ENCODE measurements at places on chromosomes 7 and 10.

- H3K27ac ChIP-seq: no peak overlapping the region
- no peak overlapping the region for H3K4me3 ChIP-seq
- DNase-seq: no peak
- H3K36me3 ChIP-seq: no peaks in the 10 kb centered on the region
- no peaks in the 10 kb centered on the region for H3K4me1 ChIP-seq
- peaks cover 16% of the 10 kb centered on the region for H3K27me3 ChIP-seq
Measured at GRCh38 chr10:4541292-4541691, 284.7 kb upstream of the AKR1E2 start.

DNA sequence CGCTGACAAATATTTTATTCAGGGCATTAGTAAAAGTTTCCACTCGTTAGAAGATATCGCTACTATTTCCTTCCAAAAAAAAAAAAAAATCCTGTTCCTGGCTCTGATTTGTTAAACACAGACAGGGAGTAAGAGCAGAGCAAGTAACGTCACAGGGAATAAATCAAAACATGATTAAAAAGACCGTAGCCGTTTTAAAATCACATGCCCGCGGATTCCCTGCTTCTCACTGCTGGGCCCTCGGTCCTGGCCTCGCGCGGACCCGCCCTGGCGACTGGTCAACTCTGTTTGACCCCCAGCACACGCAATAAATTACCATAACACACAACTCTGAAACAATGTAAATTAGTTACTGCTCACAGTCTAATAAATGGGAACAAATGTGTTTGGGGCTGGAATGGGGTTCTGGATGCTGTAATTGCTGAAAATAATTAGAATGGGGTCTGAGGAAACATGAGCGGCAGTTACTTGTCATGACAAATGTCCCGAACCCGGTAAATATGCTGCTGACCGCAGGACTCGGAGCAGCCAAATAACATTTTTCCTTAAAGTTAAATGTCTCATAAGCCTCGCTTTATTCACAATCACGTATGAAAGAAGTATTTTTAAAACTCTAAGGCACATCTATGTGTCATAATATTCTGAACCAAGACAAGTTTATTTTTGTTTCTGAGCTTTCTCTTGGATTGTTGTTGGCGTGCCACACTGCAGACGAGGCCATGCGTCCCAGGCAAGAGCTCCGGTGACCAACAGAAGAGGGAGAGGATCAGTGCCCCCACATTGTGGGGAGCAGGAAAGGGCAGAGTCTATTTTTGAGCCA is 17.9 kb downstream of the EBF3 start:
- H3K4me1 ChIP-seq: no peaks in the 10 kb centered on the region
- no peak overlapping the region for H3K27ac ChIP-seq
- DNase-seq: no peak
- peaks cover 34% of the 10 kb centered on the region for H3K27me3 ChIP-seq

DNA sequence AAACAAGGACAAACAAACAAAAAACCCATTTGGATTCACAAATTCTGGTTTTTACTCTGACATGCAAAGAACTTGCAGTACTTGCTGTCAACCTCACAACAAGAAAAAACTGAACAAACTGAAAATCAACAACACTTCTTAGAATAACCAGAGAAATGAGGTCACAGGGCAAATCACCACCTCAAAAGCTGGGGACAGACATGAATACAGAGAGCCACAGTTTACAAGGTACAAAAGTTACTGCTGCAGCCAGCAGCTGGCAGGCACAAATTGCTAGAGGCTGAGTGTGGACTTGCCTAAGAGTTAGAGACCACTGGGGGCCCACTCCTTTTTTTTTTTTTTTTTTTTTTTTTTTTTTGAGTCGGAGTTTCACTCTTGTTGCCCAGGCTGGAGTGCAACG is 15.0 kb upstream of the RNF32 start:
- DNase-seq: no peak
- no peaks in the 10 kb centered on the region for H3K27me3 ChIP-seq
- H3K27ac ChIP-seq: no peak overlapping the region
- H3K4me3 ChIP-seq: no peak overlapping the region

GRCh38 chr7:26897928-26898327 is 33.5 kb upstream of the SKAP2 start:
- no peak overlapping the region for H3K27ac ChIP-seq
- no peaks in the 10 kb centered on the region for H3K4me1 ChIP-seq
- H3K36me3 ChIP-seq: peaks cover 1% of the 10 kb centered on the region
- H3K27me3 ChIP-seq: peaks cover 44% of the 10 kb centered on the region
- DNase-seq: no peak
- H3K4me3 ChIP-seq: no peak overlapping the region

DNA sequence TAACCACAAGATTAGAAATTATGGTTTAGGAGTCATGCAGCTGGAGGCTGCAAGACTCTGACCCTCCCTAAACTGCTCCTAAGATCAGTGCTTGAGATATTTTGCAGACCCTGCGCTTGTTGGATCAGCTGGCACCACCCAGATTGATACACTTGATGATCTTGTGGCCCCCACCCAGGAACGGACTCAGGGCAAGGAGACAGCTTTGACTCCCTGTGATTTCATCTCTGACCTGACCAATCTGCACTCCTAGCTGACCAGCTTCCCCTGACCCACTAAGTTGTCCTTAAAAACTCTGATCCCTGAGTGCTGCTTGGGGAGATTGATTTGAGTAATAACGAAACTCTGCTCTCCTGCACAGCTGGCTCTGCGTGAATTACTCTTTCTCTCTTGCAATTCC is 8.0 kb upstream of the RAB18 start:
- H3K27me3 ChIP-seq: peaks cover 7% of the 10 kb centered on the region
- H3K4me1 ChIP-seq: no peaks in the 10 kb centered on the region
- no peak overlapping the region for H3K4me3 ChIP-seq
- no peak overlapping the region for H3K27ac ChIP-seq
- peaks cover 5% of the 10 kb centered on the region for H3K36me3 ChIP-seq

- peaks cover 22% of the 10 kb centered on the region for H3K4me1 ChIP-seq
- DNase-seq: peak; percentile 66
- H3K4me3 ChIP-seq: peak overlapping the region; percentile 93
Measured at GRCh38 chr7:923108-924041, 31.1 kb downstream of the ADAP1 start.

- no peaks in the 10 kb centered on the region for H3K27me3 ChIP-seq
- peak overlapping the region; percentile 94 for H3K4me3 ChIP-seq
- no peak for DNase-seq
- peaks cover 31% of the 10 kb centered on the region for H3K4me1 ChIP-seq
- peaks cover 5% of the 10 kb centered on the region for H3K36me3 ChIP-seq
Measured at GRCh38 chr7:6375348-6376101, 72.2 kb downstream of the DAGLB start.

DNA sequence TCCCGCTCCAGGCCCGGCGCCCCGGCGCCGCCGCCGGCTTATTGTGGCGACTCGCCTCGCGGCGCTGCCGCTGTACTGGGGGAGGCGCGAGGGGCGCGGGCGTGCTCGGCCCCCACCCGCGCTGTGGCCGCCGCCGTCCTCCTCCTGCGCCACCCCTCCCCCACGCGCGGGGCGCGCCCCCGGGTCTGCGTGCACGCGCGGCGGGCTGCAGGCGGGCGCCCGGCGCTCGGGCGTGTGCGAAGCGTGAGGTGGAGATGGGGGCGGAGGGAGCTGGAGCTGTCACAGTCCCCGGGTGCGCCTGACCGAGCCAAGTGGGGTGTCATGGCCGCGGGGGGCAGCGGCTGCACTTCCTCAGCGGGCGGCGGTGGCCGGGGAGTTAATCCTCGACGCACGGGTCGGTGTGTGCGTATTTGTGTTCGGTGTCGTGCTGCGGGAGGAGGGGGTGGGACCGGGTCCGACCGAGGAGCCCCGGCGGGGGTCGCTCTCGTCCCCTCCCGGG is 672 bp downstream of the LCOR start:
- peak; percentile 82 for DNase-seq
- H3K4me3 ChIP-seq: peak overlapping the region; percentile 91
- H3K27me3 ChIP-seq: no peaks in the 10 kb centered on the region
- peaks cover 29% of the 10 kb centered on the region for H3K4me1 ChIP-seq

GRCh38 chr7:155210356-155210755 is 87.3 kb upstream of the INSIG1 start:
- no peaks in the 10 kb centered on the region for H3K36me3 ChIP-seq
- no peak overlapping the region for H3K4me3 ChIP-seq
- peaks cover 31% of the 10 kb centered on the region for H3K27me3 ChIP-seq
- no peak for DNase-seq
- no peak overlapping the region for H3K27ac ChIP-seq

GRCh38 chr7:40802497-40802896 is 667.7 kb downstream of the SUGCT start:
- no peak overlapping the region for H3K4me3 ChIP-seq
- H3K4me1 ChIP-seq: no peaks in the 10 kb centered on the region
- H3K27ac ChIP-seq: no peak overlapping the region
- no peak for DNase-seq

DNA sequence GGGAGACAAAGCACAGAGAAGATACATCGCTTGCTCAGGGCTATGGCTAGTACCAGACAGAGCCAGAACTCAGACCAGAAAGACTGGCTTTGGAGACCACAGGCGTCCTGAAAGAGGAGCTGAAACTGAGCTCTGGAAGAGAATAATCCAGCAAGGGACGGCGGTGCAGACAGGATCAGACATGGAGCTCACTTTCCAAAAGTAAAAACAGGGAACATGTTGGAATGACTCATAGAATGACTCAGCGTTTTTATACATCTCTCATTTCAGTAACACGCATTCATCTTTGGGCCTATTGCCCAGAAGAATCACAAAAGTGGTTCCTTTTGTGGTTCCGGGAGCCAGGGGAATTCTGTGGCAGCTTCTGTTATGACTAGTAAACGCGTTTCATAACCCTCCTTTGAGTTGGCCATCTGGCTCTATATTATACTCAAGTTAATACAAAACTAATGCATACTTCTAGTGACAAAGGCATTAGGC is 37.2 kb downstream of the PLEKHS1 start:
- peaks cover 34% of the 10 kb centered on the region for H3K27me3 ChIP-seq
- DNase-seq: no peak
- H3K36me3 ChIP-seq: no peaks in the 10 kb centered on the region
- H3K4me3 ChIP-seq: no peak overlapping the region

DNA sequence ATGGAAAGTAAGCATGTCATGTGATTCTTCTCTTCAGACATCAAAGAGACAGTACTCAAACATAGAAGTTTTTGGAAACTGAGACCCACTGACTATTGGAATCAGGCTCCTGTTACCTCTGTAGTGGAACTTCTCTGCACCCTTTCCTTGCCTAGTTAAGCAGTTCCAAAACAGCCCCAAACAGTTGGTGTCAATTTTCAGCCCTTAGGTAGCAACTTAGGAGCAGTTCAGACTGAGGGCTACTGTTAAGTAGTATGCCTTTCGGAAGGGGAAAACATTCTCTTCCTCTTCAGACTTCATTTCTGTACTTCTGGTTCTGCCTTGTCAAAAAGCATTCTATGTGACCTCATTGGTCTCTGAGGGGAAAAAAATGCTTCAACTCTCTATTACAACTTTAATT is 85.7 kb downstream of the ZNF277 start:
- no peak overlapping the region for H3K27ac ChIP-seq
- H3K36me3 ChIP-seq: peaks cover 2% of the 10 kb centered on the region
- no peaks in the 10 kb centered on the region for H3K27me3 ChIP-seq
- no peak overlapping the region for H3K4me3 ChIP-seq

DNA sequence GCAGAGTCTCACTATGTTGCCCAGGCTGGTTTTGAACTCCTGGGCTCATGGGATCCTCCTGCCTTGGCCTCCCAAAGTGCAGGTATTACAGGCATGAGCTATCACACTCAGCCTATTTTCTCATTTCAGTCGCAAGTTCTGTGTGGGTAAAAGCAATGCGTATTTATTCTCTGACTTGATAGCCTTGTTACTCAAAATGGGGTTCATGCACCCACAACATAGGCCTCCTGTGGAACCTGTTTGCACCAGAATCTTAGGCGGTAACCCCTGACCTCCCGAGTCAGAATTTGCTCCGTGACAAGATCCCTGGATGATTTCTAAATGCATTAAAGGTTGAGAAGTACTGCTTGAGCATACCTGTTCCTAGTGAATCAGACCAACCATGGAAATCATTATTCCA is 7.3 kb downstream of the IL2RA start:
- no peaks in the 10 kb centered on the region for H3K27me3 ChIP-seq
- H3K4me3 ChIP-seq: peak overlapping the region; percentile 86
- peak overlapping the region; percentile 99 for H3K27ac ChIP-seq
- peaks cover 78% of the 10 kb centered on the region for H3K4me1 ChIP-seq
- no peak for DNase-seq

DNA sequence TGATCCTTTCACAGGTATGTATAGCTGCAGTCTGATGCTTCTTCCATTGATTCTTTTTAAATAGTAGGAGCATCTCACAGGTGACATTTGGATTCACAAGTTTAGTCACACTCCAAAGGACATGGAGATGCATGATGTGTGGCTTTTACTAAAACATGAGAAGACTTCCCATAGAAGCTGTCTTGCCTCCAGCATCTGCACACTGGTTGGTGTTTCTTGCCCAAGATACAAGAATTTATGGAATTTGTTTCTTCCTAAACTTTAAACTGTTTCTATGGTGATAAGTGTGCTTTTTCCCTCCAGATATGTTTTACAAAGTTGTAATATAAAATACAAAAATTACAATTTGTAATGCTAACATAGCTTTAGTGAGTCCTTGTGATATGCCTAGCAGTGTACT is 24.2 kb downstream of the ADIRF start:
- H3K27ac ChIP-seq: no peak overlapping the region
- no peak for DNase-seq
- no peaks in the 10 kb centered on the region for H3K4me1 ChIP-seq
- no peaks in the 10 kb centered on the region for H3K36me3 ChIP-seq
- no peak overlapping the region for H3K4me3 ChIP-seq
- peaks cover 35% of the 10 kb centered on the region for H3K27me3 ChIP-seq

DNA sequence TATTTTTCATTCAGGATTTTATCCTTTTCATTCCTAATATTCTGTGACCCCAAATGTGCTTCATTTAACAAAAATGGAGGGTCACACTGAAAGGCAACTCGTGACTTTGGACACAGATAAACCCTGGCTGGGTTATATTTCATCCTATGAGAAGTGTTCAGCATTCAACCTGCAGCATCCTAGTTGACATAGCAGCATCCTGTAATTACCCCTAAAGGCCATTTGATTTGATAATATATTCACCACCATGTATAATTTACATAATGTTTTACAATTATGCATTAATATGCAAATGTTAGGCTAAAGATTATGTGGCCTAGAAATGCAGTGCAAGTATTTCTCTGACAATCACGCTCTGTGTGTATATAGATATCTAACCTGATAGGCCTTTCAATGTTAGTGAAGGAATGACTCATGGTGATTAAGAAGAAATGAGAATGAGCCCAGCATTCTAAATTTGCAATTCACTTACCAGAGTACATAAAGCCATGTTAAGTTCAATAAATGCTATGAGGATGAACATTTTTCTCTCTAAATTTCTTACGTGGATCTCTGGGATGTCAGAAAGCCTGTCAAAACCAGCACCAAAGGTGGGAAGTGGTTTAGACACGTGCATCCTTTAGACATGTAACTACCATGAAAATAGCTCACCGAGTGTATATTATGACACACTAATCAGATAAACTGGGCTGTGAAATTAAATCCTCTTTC is 337.7 kb upstream of the AOAH start:
- no peaks in the 10 kb centered on the region for H3K27me3 ChIP-seq
- H3K4me3 ChIP-seq: no peak overlapping the region
- H3K4me1 ChIP-seq: peaks cover 10% of the 10 kb centered on the region

- H3K27ac ChIP-seq: peak overlapping the region; percentile 96
- peak overlapping the region; percentile 89 for H3K4me3 ChIP-seq
- no peaks in the 10 kb centered on the region for H3K27me3 ChIP-seq
Measured at GRCh38 chr7:1926908-1927306, 256.8 kb downstream of the ELFN1 start.

- H3K36me3 ChIP-seq: no peaks in the 10 kb centered on the region
- no peaks in the 10 kb centered on the region for H3K4me1 ChIP-seq
- no peak overlapping the region for H3K27ac ChIP-seq
- H3K27me3 ChIP-seq: peaks cover 15% of the 10 kb centered on the region
Measured at GRCh38 chr10:33509231-33509831, 174.9 kb upstream of the NRP1 start.

GRCh38 chr10:5628451-5629302 is 37.7 kb downstream of the ASB13 start:
- H3K27ac ChIP-seq: peak overlapping the region; percentile 62
- H3K27me3 ChIP-seq: peaks cover 9% of the 10 kb centered on the region
- DNase-seq: no peak
- peaks cover 14% of the 10 kb centered on the region for H3K4me1 ChIP-seq
- peak overlapping the region; percentile 73 for H3K4me3 ChIP-seq

All from T-helper 17 cell (primary cell).